NCI-H1694 (cell line): ENCODE measurements at places on chromosomes 1 and 21.

DNA sequence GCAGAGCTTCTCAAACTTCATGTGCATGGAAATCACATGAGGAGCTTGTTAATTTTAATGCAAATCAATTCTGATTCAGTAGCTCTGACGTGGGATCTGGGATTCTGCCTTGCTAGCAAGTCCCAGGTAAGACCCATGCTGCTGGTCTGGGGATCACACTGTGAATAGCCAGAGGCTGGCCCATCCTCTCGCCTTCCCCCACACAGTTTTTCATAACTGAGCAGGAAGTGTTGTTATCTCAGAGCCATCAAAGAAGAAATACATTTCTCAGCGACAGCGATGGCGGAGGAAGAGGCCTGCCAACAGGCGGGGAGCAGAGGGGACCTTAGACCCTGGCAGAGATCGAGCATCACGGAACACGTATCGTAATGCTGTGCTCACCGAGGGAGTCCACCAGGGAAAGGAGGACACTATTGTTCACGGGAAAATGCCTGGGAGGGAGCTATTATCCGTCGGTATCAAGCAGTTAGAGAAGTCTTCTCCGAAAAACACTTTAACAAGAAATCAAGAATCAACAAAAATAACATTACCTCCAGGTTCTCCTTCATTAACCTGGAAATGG lies 268.9 kb upstream of the TMEM51 start:
- no peak for DNase-seq

GRCh38 chr1:213666113-213666512 lies 321.7 kb upstream of the PROX1 start:
- DNase-seq: no peak

DNA sequence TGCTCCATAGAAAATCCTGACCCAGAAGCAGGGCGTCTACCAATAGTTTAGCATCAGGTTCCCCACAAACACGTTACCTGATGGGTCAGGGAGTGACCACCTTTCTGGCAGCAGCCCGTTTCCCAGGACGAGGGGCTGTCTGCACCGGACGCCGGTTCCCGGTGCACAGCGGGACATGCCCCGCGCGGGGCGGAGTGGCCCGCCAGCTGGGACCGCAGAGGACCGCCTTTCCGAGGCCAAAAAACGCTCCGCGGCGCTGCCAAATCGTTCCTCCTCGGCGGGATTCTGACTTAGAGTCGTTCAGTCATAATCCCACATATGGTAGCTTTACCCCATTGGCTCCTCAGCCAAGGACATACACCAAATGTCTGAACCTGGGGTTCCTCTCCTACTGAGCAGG lies 126.1 kb downstream of the LIPI start:
- DNase-seq: no peak

GRCh38 chr21:45095505-45095904 lies 21.1 kb downstream of the ADARB1 start:
- DNase-seq: no peak

- DNase-seq: no peak
Measured at GRCh38 chr1:200374569-200375295, 35.1 kb downstream of the ZNF281 start.

DNA sequence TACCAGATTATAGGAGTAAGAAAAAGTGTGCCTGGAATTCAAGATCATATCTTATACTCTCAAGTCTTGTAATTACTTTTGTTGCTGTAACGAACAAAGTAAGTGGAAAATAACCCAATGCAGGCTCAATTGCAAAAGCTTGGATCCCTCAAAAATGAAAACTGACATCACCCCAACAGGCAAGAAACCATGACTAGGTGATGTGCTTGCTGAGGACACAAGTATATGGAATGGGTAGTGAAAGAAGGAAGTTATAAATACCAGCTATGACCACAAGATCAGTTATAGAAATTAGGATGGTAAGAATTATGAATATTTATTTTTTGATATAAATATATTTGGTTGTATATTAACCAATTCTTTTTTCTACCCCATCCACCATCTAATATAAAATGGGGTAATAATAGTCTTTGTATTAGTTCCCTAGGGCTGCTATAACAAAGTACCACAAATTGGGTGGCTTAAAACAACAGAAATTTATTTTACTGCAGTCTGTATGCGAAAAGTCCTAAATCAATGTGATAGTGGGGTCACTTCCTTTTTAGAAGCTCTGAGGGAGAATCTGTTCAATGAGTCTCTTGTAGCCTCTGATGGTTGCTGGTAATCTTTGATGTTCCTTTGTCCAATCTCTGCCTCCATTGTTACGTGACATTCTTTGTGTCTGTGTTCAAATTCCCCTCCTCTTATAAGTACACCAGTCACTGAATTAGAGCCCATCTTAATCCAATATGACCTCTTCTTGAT lies 45.0 kb downstream of the DUSP10 start:
- DNase-seq: no peak

DNA sequence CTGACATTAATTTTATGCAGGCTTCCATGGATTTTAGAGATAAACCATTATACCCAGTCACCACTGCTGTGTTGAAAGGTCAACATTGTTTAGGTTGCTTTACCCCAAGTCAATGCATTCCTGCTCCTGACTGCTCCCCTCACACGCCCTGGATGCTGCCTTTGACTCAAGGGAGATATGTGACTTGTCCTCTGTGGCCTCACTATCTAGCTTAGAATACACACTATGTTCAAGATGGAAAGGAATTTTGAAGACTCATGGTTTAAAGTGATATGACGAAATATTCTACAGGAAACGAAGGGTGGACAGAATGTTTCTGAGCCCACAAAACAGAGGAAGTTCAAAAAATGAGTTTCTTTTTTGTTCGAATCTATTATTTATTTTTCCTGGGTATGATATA lies 170.4 kb upstream of the NR5A2 start:
- no peak for DNase-seq

GRCh38 chr1:43521078-43521477 lies 9.6 kb upstream of the PTPRF start:
- DNase-seq: no peak

DNA sequence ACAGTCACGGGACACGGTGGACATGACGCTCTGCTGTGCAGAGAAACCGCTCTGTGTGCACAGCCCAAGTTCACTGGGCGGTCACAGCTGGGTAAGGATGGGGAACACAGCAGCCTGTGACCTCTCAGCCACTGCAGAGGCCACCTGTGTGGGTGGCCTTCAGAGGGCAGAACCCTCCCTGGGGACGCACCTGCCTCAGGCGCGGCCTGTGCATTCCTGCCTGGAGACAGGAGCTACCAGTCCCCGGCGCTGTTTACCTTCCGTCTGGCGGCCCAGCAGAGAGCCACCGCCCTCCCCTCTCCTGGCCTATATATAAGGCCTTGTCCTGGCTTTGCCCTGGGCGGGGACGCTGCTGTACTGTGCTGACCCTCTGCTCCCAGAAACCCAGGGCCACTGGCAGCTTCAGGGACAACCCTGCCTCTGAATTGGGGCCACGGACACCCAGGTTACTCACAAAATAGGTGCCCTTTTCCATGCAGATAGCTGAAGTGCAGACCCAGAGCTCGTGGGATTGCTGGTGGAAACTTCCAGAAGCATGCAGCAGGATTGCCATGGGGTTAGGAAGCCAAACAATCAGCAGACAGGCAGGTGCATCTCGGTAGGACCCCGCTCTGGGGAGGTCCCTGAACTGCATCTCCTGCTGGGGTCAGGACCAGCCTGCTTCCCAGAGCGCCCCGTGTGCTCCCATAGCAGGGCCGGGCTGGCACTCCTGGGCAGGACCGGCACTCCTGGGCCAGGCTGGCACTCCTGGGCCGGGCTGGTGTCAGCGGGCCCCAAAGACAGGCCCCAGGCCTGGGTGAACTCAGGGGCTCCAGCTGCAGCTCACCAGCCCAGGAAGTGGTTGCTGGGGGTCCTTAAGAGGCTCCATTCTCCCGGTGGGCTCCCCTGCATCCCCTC lies 83.6 kb downstream of the SIK1 start:
- no peak for DNase-seq

GRCh38 chr1:176416777-176417176 lies 46.2 kb upstream of the PAPPA2 start:
- DNase-seq: no peak

DNA sequence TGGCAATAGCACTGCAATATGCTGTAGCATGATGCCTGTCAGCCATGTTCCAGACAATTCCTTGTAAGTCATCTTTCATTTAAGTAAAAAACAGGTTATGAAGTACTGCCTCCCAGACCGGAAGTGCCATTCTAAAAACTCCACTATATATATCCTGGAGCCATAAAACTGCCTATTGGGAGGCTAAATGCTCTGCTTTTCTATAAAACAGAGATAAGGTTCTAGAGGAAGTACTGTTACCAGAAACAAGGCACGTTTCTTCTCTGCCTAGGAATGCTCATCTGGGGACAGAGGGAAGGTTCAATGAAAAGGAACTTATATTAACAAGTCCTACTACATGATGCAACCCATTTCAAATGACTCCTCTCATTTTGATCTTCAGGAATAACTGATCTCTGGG lies 66.8 kb downstream of the GPR137B start:
- no peak for DNase-seq

GRCh38 chr1:39082010-39082799 lies 56.1 kb downstream of the NDUFS5 start:
- no peak for DNase-seq

- DNase-seq: no peak
Measured at GRCh38 chr21:42252778-42253340, 33.9 kb downstream of the ABCG1 start.

- DNase-seq: no peak
Measured at GRCh38 chr1:200328379-200328778, 81.5 kb downstream of the ZNF281 start.

DNA sequence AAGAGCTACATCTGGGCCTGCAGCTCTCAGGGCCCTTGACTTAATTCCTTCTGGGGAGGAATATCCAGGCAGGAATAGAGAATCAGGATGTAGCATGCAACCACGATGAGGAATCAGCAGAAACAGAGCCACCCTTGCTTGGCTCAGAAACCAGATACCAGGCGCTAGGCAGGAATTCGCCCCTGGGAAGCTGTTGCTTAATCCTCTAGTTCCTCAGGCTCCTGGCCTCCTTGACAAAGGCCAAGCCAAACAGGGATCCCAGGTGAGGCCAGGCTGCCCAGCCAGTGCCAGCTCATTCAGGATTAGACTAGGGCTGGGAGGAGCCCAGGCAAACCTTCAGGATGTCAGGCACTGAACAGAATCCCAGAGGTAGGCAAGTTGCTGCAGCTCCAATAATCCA lies 48.2 kb upstream of the IRF2BP2 start:
- DNase-seq: no peak

DNA sequence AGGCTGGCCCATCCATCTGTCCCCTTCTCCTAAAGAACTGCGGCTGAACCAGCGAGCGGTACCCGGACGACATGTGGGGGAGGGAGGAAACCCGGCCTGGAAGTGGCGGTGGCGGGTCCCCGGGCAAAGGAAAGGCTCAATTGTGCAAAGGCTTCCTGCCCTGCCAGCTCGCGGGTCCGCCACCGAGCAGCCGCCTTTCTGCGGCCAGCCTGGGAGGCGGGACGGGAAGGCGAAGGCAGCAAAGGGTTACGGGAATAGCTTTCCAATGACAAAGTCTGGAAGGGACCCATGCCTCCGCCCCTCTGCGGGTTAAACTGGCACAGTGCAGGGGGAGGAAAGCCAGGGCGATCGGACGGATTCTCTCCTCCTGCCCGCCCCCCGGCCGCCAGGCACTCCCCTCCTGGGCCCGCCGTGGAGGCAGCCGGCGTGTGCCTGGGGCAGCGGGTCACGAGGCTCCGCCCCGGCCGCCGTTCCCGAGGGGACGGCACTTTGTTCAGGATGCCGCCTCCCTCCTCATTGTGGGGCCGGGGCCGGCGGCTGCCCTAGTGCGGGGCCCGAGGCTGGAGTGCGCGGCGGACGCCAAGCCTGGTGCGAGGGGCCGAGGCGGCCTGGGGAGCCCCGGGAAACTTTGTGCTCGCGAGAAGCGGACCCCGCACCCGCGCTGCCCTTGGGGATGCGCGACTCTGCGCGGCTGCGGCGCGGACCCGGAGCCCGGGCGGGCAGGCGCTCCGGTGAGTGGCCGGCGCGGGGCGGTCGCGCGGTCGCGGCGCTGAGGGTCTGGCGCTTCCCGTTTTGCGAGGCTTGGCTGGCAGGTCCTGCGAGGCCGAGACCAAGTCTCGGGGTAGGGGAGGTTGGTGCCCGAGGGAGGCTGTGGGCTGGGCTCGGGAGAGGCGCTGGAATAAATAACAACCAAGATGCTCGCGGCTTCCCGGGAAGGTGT lies at the start of gene NAV1:
Gene NAV1, plus strand, starts transcription at position 516 of the 940 bp plus-strand sequence. CDS start 83,758 bp downstream, outside the sequence.
- DNase-seq: no peak

GRCh38 chr1:186681121-186681520 lies 898 bp upstream of the PTGS2 start:
- no peak for DNase-seq

DNA sequence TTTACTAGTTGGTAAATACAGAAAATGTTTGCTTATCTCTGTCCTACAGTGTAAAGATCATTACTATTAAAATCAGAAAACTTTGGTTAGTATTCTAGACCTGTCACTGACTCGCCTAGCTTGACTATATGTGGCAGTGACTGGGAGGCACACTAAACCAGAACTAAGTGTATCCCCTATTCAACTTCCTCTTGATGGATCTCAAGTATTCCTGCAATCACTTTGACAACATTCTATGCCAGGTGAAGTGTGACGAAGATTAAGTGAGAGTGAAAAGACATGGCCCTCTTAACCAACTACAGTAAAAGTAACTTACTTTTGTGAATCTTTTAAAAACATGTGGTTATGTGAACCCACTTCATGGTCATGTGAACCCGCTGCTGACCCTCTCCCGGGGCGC lies 223.0 kb upstream of the ADAMTS5 start:
- DNase-seq: no peak

DNA sequence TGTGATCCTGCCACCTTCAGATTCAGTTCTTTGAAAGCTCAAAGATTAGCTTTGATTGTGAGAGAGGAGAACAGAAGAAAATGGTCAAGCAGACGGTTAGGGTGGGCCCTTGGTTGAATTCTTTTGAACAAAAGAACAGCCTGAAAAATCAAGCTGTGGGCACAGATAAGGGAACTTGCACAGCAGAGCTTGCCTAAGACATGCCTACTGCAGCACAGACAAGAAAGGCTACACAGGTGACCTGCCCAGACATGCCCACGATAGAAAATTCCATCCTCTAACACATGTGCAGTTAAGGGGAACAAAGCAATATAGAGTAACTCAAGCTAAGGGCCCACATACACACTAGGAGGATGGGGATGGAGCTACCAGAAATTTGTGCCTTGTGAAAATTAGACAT lies 512.5 kb upstream of the LRRC7 start:
- DNase-seq: no peak

- no peak for DNase-seq
Measured at GRCh38 chr1:89584211-89584610, 48.7 kb upstream of the LRRC8C start.

DNA sequence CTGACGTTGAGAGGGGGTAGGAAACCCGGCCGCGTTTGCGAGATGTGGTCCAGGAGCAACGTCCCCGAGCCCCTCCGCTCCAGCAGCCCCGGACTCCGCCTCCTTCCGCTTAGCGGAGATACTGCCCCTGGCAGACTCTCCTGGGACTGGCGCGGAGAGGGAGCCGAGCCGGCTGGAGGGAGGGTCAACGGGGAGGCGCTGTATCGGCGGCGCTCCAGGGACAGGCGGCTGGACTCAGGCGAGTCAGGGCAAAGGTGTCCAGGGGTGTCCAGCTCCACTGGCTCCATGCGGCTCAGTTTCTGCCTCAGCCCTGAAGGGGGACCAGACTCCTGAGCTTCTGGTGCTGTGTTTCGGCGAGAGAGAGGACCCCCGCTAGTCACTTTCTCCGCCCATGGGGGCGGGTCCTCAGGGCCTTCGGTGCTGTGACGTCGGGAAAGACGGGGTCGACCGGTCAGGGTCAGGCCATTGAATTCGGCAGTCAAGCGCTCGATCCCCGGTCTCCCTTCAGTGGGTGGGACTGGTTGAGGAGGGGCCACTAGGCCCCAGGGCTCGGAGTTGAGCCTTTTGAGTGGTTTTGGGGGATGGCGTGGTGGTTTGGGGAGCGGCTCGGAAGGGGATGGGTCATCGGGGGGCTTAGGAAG lies 2.8 kb upstream of the LIX1L start:
- DNase-seq: no peak
